HT-29 (cell line): ENCODE measurements at places on chromosomes 16 and 17. TPM values are rescaled to one million over a fixed set of nuclear protein-coding genes. Genes with fewer than 3 reads are reported as not detected.

CTRB2 gene
- not detected in 2 replicates for total RNA-seq

PIK3R6 gene
- not detected in 2 replicates for total RNA-seq

PITPNC1 gene
- total RNA-seq, result 40.6 and 42.1 TPM in 2 replicates

ANKS4B gene
- 4.9 and 5.1 TPM in 2 replicates for total RNA-seq

FBXW10 gene
- total RNA-seq, result 0.05 TPM in 1 of 2 replicates, not detected in the other

GRCh38 chr16:6008670-6009069, 911.1 kb upstream of the EEF2KMT start:
- no peak for DNase-seq

GRCh38 chr17:49621946-49622529, 46.4 kb downstream of the NXPH3 start:
- no peak for DNase-seq

- DNase-seq, result no peak
Observed at GRCh38 chr17:1715803-1716075, 5.6 kb upstream of the TLCD2 start.

DNA sequence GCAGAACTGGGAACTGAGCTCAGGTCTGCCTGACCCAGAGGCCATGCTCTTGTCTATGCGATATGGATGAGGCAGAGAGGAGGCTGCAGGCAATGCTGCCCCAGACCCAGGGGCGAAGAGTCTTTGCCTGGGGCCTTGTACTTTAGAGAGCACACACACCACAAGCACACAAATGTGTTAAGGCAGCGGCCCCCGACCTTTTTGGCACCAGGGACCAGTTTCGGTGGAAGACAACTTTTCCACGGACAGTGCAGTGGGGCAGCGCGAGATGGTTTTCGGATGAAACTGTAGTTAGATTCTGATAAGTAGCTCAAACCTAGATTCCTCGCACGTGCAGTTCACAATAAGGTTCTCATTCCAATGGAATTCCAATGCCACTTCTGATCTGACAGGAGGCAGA, 6.7 kb downstream of the MT4 start:
- no peak for DNase-seq

- DNase-seq, result no peak
Observed at GRCh38 chr17:2023692-2024571, 1.2 kb downstream of the RTN4RL1 start.

DNA sequence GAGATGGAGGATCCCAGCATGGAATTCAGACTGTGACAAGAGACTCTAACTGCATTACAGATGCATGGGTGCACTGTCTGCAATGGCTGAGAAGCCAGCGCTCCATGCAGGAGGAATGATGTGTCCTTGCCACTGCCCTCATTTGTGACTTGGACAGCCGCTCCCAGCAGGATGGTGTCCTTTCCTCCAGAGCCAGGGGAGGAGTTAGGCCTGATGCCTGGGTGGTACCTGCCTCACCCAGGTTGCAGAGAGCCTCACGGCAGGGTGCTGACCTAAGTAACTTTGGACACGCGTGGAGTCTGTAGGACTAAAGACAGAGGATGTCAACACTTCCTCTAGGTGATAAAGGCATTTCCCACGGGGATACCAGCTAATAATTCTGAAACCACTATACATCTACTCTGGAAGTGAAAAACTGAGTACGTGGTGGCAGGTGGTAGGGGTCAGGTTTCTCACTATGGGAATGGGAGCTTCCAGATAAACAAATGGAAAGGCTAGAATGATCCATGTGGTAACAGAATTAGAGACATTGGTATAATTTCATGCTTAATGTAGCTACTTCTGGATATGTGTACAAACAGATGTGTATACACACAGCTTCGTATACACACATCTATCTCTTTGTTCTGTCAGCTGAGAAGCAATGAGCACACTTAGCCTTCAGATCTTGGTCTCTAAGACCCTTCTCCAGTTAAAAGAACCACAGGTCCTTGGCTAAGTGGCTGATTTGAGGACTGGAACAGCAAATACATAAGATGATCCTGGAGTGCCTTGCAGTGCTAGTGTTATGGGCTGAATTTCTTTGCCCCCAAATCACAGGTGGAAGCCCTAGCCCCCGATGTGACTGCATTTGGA, 13.7 kb upstream of the CSNK1D start:
- no peak for DNase-seq

DNA sequence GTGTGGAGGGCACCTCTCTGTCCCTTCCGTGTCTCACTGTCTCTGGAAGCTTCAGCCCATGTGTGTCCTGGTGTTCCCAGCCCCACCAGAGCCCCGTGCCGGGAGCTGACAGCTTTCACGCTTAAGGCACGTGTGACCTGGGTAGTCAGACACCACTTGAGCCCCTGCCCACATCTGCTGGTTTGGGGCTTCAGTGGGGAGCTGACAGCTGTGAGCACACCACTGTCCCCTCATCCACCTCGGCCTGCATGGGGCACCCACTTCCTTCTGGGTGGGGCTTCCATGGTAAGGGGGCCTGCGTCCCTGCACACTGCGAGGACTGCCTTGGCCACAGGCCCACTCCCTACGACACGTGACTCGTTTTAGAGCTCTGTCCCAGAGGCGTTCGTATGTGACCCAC, 2.6 kb upstream of the TEDC2 start:
- DNase-seq, result no peak

DNA sequence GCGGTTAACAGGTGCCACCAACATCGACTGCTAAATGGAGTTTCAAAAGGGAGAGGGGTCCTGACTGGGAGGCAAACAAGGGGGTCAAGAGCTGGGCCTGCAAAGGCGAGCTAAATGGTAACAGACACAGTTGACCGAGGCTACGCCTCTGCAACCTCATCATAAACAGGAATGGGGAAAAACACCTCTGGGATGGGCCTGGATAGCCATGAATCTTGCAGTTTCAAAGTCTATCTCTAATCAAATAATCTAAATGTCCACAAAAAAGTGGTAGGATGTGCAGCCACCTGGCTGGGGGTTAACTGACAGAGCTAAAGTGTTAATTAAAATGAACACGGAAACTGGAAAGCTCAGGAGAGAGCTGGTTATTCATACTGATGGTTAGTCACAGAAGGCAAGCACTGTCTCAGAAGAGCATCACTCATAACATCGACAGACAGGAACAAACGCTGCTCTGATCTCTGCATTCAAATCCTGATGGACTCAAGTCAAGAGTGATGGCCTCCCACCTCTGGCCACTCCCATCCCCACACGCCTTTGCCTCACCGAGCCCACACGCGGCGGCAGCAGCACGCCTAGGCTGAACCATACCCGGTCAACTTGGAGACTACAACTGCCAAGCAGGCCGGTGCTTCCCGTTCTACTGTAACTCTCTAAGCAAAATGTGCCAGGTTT, 56.3 kb downstream of the CREBBP start:
- DNase-seq, result no peak

DNA sequence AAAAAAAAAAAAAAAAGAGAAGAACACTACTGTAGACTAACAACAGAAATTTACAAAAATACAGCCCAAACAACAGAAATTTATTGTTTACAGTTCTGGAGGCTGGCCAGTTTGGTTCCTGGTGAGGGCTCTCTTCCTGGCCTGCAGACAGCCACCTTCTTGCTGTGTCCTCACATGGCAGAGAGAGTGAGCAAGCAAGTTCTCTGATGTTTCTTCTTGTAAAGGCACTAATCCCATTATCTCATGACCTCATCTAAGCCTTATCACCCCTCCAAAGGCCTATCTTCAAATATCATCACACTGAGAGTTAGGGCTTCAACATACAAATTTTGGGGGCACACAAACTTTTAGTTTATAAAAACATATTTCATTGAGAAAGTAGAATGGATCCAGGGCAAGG, 7.3 kb downstream of the ARSG start:
- no peak for DNase-seq

- no peak for DNase-seq
Observed at GRCh38 chr16:50835358-50836060, 93.6 kb downstream of the CYLD start.

- no peak for DNase-seq
Observed at GRCh38 chr17:21358682-21359482, 17.3 kb upstream of the KCNJ12 start.

GRCh38 chr17:11898526-11899235, 98.6 kb downstream of the ZNF18 start:
- no peak for DNase-seq

GRCh38 chr17:8818047-8818446, 18.9 kb upstream of the MFSD6L start:
- no peak for DNase-seq

DNA sequence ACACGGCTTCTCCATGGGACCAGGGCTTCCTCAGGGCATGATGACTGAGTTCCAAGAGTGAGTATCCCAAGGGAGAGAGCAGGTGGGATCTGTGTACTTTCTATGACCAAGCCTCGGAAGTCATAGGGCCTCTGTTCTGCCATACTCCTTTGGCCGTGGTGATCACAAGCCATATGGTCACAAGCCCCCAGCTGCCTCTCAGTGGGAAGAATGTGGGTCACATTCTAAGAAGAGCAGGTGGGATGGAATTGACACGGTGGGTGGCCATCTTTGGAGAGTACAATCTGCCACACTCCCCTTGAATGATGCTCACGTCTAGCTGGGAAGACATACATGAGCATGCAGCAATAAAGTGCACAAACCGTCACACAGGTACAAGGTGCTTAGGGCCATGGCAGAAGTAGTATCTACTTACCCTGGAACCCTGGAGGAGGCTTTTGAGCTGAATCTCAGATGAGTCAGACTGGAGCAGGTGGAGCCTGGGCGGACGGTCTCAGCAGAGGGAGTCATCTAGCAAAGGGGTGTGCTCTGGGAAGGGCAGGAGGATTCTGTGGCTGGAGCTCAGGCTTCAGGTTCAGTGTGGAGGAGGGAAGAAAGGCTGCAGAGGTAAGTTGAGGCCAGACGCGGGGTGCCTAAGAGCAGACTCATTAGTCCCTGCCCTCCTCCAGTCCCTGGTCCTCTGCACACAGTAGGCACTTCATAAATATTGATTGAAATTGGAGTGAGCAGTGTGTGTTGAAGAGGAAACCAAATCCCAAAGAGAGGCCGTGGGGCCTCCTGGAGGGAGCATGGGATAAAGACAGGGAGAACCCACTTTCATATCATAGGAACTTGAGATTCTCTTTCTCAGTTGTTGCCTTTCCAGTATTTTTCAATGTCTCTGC, 26.6 kb downstream of the GOSR2 start:
- no peak for DNase-seq

DNA sequence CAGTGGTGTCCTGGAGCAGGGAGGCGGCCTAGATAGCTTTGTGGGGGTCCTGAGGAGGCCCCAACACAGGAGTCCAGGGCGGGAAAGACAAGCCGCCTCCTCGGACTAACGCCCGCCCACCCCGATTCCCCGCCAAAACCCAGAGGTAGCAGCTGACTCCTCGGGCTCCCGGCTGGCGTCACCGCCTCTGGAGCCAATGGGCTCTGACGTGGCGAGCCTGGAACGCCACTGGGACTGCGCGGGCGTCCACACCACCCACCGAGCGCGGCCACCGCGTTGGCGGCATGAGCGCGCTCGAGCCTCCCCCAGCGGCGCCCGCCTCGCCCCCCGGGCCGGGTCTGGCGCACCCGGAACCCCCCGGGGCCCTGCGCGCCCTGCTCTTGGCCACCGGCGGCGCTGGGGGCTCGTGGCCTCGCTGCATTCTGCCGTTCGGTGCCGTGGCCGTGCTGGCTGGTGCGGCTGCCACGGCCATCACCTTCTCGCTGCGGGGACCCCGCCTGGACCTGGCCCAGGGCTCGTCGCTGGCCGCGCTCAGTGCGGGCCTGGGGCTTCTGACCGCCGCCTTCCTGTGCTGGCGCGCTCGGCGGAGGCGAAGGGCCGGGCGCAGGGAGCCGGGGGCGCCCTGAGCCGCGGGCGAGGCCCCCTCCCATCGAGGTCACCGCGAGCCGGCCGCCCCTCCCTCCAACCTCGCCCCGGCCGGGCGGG, 3.4 kb upstream of the NTN3 start:
- peak; percentile 41 for DNase-seq

DNA sequence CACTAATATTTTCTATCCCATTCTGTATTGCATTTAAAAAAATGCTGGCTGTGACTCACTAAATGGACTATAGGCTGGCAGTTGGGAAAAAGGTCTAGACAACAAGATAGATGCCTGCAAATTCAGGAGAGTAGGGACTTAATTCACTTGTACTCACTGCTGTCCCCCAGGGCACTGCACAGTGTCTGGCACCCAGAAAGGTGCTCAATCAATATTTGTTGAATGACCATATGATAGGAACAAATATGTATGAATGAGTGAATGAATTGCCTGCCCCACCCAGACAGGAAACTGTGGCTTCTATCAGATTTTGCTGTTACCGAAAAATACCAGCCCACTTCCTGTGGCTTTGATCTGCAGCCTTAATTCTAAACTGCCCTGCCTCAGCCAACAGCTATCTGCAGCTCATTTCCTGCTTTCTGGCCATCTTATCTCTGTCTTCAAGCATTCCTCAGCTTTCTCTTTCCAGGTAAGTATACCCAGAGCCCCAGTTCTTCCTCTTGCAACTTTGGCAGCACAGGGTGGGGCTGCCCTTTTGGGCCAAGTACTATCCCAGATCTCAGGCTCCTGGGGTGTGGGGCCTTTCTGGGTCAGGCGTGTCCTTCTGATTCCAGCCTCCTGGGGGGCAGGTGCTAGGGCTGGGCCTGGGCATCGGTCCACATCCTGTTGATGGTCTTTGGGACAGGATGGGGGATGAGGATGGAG, 15.3 kb upstream of the TNS4 start:
- peak; percentile 75 for DNase-seq

- no peak for DNase-seq
Observed at GRCh38 chr16:1244881-1245280, 4.4 kb downstream of the TPSAB1 start.

- DNase-seq, result no peak
Observed at GRCh38 chr16:53908731-53909130, 204.8 kb downstream of the FTO start.

DNA sequence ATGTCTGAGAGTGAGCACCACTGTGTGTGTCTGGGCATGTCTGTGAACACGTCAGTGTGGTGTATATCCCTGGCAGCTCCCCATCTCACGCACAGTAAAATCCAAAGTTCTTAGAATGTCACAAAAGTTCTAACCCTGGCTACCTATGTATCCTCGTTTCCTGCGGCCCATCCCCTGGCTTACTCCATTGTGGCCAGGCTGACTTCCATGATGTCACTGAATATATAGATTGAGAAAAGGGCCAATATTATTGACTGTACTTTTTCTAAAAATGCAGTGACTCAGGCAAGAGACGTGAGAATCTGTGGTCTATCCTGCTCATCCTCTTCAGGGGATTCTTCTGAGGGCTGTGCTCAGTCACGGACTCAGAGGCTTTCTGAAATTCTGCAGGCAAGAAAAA, 963 bp upstream of the METTL22 start:
- no peak for DNase-seq

DNA sequence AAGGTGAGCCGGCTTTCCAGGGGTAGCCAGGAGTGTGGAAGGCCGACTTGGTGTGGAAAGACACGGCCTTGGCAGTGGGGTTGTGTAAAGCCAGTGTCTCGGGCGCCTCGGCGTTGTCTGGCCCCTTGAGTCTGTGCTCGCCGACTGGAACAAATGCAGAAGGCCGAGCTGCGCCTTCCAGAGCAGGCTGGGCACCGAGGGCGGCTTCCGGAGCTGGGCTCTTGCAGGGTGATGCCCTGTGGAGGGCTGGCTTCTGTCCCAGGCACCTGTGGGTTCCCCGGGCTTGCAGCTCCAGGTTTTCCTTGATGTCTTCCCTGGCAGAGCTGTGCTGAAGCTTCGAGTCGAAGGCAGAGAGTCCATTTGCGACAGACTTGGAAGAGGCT, 8.0 kb downstream of the ZNF750 start:
- no peak for DNase-seq
